ENCODE measurements at places on chromosomes 5 and 9.

DNA sequence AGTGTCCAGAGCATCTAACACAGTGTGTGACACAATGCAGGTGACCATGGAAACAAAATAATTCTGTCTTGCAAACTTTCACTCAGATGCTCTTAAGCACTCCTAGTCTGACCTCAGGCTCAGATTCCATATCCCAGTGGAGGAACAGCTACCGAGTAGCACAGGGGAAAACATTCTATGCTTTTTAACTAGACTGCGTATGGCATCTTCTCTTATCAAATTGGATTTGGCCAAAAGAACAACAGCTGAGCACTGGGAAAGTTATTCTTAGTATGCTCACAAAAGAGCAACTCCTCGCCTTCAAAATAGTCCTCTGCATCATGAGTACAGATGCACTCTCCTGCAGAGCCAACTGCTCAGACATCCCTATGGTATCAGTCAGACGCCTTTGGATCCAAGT lies 528.2 kb upstream of the DAP start:
- DNase-seq, result no peak

- DNase-seq, result no peak
Measured at GRCh38 chr9:35488566-35489312, 1.2 kb upstream of the RUSC2 start.

GRCh38 chr5:7668161-7668560 lies 182.8 kb downstream of the CFAP90 start:
- no peak for DNase-seq

DNA sequence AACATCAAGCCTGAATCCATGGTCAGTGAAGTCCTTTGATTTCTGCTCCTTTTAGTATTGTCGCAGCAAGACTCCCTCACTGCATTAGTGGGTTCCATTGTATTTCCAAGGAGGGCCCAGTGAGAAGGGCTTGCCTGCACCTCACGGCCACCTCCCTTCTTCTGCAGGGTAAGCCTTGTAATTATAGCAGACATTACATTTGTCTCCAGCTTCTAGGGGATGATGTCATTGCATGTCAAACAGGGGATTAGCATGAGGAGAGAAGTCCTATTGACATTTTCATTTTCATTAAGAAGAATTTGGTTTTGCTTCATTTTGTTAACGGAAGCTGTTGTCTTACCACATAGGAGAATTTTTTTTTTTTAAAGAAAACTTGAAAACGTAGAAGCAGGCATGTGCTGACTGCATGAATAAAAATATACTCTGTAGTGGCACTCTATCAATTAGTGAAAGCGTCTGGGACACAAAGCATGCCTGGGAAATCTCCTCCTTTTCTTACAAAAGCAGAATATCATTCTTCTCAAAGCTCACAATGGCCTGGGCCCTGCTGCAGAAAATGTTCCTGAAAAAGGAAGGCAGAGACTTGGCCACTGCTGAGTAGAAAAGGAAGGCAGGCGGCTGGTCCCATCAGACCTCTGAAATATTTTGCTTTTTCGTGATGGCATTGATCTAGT lies 27.1 kb downstream of the MAP1B start:
- no peak for DNase-seq

DNA sequence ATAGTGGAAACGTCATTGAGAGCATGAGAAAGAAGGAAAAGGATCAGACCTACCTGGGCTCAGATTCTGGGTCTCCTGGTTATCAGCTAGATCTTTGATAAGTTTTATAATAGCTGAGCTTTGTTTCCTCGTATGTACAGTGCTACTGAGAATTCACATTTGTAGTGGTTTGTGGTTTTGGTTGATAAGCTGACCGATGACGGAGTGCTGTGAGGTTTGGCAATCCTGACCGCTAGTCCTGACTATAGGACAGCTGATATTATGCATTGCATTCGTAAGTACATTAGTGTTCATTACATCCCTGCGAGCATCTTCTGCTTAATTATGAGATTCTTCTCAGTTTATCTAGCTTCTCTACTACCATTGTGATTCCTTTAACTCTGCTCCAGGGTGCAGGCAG lies 190.7 kb upstream of the SLC27A6 start:
- no peak for DNase-seq

DNA sequence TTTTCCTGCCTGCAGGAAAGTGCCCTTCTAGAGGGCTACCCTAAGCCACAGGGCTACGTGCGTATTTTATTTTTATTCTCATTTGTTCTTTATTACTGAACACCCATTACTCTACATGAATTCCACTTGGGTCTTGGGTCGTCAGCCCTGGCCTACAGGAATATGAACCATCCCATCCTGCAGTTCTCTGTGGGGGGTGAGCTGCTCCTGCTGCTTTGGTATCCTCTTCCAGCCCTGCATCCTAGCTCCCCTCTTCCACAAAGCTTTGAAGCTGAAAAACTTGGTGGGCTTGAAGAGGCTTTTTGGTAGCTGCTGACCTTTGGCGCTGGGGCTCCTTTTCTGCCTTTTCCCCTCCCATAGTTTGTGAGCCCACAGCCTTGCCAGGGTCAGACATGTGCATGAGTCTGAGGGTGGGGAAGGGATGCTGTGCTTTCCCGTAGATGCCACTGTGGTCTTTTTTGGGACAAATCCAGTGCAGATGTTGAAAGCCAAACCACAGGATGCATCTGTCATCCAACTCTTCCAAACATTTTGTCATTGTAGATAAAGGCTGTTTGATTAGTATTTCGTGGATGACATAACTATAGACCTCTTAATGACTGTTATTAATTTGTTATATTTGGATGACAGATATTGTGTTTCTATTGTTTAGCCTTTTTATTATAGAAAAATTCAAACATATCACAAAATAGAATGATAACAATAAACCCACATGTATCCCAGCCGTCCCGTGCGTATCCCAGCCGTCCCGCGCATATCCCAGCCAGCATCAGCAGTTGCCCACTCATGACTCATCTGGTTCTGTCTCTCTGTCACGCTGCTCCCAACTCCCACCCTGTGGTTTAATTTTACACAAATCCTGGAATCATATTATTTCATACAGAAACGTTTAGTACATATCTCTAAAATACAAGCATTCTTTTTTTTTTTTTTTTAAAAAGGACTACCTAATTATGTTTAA lies 43.9 kb downstream of the SLC46A2 start:
- DNase-seq, result no peak

DNA sequence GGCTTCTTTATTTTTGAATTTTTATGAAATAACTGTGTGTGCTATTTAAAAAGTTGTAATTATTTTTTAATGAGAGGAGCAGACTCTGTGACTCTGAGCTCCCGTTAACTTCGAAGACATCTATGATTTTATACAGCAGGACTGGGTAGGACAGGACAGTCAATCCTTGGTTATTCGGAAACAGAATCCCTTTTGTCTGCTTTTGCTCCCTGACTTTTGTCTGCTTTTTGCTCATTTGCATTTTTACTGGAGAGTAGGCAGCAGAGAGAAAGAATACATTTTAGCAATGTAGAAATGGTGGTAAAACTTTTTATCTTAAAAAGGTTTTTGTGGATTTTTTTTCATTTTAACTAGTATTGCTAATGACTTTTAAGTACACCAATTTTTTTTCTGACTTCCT lies 303.6 kb downstream of the ARHGAP26 start:
- DNase-seq, result no peak

DNA sequence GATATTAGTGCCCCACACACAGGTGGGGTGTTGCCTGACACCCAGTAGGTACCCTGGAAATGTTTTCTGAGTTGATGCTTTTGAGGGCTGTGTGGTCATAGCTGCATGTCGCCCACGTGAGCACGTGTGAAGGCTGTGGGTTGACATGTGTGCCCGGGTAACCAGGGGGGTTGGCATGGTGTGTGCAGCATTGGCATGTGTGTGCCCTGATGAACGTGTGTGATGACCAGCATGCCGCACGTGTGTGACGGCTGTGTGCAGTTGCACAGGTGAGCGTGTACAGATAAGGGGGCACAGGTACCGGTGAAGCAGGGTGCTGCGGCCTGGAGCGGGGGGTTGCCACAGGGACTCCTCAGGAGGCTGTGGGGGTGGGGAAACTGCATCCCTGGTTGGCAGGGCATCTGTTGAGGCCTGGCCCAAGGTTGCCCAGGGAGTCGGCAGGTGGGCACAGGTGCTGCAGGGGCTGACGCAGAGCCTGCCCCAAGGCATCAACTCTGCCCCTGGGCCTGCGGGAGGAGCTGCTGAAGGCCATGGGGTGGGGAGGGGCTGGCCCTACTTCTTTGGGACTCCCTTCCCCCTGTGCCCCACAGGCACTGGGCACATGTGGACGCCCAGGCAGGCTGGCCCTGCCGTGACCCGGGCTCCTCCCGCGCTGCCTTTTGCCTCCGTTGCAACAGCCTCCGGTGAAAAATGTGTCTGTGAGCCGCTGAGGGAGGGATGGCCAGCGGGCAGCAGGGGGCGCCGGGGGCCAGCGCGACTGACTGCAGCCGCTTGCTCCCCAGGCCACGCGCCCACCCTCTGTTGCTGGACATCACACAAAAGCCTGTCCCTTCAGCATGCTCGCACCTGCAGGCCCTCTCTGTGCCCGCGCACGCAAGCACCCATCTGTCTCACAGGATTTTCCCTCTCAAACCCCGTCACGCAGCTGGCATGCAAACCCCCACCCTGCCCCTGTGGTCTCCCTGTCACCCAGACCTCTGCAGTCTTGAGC lies 2.2 kb downstream of the UNC5A start:
- DNase-seq, result no peak

- no peak for DNase-seq
Measured at GRCh38 chr9:6567140-6567591, 78.4 kb downstream of the GLDC start.

DNA sequence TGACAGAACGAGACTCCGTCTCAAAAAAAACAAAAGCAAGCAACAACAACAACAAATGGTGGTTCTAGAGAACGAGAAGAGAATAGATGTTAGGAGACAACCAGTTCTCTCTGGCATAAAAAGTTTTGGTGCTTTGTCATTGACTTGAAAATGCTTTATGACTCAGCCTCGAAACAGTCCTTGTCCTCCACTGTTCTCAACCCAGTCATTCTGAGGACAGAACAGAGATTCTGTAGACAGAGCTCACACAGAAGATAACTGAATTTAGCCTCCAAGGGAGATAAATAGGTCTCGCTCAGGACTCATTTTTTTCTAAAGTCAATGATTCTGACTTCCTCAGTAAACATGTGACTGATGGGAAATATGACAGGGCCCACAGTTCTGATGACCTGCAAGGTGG lies 76.0 kb upstream of the FSTL4 start:
- DNase-seq, result no peak

- no peak for DNase-seq
Measured at GRCh38 chr5:143231973-143232812, 171.3 kb downstream of the NR3C1 start.
